ENCODE measurements at places on chromosomes 11 and 22.

DNA sequence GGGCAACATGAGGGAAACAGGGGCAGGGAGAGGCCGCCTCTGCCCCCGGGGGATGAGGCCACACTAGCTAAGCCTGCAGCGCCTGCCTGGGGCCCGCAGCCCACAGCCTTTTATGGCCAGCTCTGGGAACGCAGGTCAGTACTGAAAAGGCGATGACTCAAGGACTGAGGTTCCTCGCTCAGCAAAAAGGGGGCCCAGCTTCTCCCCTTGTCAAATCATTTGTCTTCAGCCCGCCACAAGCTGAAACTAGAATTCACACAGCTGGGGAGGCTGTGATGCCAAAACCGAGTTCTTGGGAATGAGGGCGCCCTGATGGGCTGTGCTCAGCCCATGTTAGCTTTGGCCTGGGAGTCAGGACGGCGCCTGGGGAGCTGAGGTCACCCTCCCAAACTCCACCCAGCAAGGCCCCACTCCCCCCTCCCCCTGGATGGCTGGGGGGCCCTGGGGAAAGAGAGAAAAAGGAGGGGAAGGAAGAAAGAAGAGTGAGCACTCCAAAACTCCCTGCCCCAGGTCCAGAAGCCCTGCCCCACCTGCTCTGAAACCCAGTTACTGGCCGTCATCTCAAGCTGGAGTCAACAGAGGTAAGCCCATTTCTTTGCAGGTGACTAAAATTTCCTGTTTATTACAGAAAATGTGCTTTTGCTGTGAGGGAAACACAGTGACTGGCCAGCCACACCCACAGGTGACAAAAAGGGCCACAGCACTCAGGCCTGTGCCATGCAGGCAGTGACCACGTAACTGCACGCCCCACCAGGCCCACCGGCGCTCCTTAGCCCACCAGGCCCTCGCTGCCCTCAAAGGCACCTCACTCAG lies 13.7 kb downstream of the EHD1 start:
- DNase-seq = no peak

GRCh38 chr11:70630816-70631623 lies 232.7 kb downstream of the CTTN start:
- DNase-seq = no peak

- no peak for DNase-seq
Measured at GRCh38 chr22:48889209-48889830, 938.4 kb downstream of the BRD1 start.

DNA sequence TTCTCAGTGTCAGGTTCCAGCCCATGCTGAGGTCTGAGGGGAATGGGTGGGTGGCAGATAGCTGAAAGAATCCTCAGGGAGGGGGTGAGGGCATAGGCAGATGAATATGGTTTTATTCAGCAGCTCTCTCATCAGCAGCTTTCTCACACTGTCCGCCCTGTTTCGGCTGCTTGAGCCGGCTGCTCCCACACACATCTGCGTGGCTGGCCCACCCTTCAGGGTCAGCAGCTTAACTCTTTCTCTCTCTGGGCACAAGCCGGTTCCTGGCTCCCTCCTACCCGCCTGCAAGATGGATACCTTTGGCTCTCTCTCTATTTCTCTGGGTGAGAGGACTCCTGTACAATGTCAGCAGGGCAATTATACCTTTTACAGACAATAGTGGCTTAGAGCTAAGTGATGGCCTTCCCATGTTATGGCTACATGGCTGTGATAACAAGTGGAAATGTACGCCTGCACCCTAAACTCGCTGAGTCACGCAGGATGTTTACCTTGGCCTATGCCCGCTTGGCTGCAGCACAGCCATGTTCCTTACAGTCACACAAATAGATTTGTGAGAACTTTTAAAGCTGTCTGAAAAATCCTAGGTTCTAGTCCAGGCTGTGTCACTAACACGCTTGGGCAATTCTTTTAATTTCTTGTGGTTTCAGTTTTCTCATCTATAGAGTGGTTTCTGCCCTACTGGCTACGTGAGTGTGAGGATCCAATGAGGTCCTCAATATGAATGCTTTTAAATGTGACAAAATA lies 4.1 kb downstream of the MMP20 start:
- DNase-seq = peak; percentile 12

GRCh38 chr11:82936261-82936660 lies 34.7 kb downstream of the DDIAS start:
- DNase-seq = no peak

DNA sequence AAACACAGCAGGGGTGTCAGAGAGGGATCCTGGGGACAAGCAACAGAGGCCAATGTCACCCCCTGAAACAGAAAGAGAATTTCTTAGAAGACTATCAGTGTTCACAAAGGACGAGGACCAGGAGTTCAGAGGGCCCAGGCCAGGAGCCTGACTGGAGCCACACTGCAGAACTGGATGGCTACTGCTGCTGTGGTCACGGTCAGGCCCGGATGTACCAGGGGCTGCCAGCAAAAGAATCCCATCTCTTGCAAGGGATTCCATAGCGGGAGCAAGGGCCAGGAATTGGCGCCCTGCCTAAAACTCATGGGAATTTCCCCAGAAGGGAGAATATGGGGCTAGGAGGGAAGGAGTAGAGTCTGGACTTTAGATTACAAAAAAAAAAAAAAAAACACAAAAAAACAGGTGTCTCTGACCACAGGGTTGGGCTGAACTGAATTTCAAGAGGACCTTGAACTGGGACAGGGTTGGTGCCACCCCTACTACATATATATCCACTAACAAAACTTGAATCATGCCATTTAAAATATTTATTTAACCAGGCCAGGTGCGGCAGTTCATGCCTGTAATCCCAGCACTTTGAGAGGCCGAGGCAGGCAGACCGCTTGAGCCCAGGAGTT lies 15.7 kb upstream of the KCTD14 start:
- DNase-seq = peak; percentile 34

GRCh38 chr22:39520226-39521105 lies at the start of gene ATF4:
TSS of gene ATF4 (plus strand) at chr22:39520562. CDS start at chr22:39521446, 884 bp downstream.
- peak; percentile 98 for DNase-seq

DNA sequence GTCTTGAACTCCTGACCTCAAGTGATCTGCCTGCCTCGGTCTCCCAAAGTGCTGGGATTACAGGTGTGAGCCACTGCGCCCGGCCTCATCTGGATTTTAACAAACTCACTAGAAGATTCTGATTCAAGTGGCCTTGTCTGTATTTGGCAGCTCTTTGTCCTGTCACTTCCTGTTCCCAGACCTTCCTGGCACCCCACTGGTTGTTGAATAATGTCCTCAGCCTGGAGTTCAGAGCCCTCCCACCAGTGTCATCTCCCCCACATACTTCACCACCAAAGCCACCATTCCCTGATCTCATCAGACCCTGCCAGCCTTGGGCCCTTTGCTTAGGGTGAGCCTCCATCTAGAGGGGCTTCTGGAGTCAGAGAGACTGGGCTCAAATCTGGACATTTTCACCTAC lies 3.3 kb downstream of the PELI3 start:
- peak; percentile 39 for DNase-seq

GRCh38 chr11:60870276-60870675 lies 2.9 kb downstream of the ZP1 start:
- DNase-seq = peak; percentile 96

DNA sequence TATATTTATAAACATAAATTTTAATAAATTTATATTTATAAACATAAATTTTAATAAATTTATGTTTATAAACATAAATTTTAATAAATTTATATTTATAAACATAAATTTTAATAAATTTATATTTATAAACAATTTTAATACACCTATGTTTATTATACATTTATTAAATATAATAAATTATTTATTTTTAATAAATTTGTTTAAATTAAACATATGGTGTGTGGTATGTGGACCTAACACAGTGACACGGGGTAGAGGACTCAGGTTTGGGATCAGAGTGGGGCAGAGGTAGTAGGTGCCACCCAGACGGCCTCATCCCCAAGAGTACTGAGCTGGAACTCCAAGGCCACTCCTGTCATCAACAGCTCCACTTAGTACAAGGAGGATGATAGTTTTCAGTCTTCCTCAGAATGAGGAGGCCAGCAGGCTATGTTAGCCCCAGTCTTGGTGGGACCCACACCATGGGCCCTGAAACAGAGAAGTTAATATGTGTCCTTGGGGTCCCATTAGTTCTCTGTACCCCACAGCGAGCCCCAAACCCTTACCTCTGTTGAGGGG lies 46.7 kb upstream of the BID start:
- DNase-seq = peak; percentile 18

- no peak for DNase-seq
Measured at GRCh38 chr11:98834776-98835175, 186.0 kb upstream of the CNTN5 start.

DNA sequence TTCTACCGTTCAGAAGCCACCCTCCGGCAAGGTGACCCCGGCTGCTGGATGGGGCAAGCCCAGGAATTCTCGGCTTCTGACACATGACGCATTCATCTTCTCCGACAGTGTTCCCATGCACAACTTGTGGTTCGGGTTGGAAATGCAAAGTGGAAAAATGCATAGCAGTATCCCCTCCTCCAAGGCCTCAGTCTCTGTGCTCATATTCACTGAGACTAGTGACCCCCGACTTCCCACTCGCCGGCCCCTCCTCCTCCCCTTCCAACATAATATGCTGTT lies 70.0 kb upstream of the NTM start:
- no peak for DNase-seq

DNA sequence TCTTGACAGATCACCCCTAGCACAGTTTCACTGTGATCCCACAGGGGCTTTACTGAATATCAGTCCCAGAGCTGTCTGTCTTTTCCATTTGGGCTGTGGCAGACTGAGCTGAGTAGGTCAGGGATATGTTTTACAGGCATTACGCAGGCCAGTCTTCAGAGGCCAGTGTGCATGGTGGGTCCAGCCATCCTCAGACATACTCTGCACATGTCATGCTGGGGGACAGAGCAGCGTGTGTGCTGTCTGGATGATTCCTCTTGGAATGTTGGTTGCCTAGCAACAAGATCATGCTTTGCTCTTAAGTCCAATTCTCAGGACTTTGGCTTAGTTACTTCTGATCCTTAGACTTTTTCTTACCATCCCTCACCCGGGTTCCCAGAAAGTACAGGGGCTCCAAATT lies 736.5 kb downstream of the DLG2 start:
- DNase-seq = no peak

- no peak for DNase-seq
Measured at GRCh38 chr11:93605642-93606041, 55.8 kb upstream of the CEP295 start.

DNA sequence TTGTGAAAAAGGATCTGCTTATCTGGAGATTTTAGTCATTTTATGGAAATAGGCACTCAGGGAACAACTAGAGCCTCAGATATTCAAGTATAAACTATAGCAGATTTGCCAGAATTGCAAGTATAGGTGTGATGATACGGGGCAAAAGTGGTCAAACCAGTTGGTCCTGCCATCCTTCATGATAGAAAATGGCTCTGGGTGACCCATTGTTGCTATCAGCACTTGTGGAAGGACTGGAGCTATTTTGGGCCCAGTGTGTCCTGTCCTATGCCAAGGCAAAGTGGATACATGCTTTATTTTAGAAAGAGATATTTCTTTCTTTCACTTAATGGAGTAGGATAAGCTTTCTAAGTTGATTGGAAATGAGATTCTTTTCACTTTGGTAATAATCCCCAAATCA lies 85.2 kb downstream of the PPP6R3 start:
- DNase-seq = no peak

GRCh38 chr11:35907648-35908431 lies 36.0 kb upstream of the LDLRAD3 start:
- peak; percentile 54 for DNase-seq

GRCh38 chr11:126746443-126746842 lies 254.1 kb downstream of the KIRREL3 start:
- no peak for DNase-seq

DNA sequence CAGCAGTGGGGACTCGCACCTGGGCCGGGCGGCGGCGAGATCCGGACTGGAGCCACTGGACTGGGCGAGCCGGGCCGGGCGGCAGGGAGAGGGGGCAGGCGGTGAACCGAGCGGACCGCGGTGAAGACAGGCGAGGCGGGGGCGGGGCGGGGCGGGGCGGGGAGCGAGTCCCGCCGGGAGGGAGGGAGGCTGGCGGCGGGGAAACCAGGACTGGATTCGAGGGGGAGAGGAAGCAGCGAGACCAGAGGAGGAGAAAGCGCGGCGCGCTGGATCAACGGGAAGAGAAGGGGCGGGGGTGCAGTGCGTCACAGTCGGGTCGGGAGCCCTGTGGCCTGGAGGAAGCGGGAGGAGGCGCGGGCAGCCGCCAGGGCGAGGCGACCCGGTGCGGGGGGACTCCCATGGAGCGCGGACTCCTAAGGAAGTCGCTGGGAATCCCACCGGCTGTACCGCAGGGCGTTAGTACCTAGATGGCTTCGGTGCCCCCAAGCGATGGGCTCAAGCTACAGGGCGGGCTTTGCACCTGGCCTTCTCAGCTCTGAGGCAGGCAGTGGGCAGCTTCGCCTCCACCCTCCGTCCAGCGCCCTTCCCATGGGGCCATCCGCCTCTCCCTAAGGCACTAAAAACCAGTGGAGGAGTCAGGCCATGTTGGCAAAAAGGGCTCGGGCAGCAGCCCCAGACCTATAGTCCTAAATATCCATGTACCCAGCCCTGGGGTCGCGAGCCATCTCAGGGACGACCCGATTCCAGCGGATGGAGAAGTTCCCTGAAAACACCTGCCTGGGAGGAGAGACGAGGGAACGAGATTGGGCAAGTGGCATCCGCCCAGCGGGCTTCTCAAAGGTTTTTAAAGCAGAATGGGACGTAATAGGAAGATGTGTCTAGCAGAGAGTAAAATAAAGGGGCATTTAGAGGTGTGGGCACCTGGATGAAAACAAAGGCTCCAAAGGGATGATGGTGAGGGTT lies at the start of gene TMEM121B:
Gene TMEM121B, minus strand, starts transcription at position 128 of the 963 bp plus-strand sequence. CDS start 233 bp downstream, outside the sequence.
- peak; percentile 98 for DNase-seq

DNA sequence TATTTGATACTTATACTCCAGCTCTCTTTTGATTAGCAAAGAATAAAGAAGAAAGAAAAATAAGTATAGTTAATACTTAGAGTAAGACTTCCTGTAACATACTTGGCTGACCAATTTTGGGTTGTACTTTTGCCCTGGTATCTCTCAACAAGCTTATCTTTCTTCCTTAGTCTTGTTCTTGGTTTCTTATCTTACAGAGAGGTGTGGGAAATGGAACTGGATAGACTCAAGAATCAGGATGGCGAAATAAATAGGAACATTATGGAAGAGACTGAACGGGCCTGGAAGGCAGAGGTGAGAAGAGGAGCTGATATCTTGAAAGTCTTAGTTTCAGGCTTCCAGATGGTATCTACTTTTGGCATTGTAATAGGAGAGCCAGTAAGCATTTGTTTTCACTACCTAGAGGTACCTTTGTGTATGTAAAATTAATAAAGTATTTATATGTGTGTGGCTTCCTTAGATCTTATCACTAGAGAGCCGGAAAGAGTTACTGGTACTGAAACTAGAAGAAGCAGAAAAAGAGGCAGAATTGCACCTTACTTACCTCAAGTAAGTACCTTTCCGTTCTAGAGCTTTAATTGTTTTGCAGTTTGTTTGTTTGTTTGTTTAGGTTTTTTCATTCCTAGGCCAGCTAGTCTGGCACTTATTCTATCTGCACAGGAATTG lies 11.3 kb upstream of the BACE1-AS start:
- DNase-seq = no peak
